ENCODE measurements at places on chromosomes 6 and 20. TPM values are rescaled to one million over a fixed set of nuclear protein-coding genes. Genes with fewer than 3 reads are reported as not detected.

- no peak for DNase-seq
- H3K36me3 ChIP-seq, result no peaks in the 10 kb centered on the region
- H3K27ac ChIP-seq, result no peak overlapping the region
- no peak overlapping the region for H3K4me3 ChIP-seq
- H3K4me1 ChIP-seq, result no peaks in the 10 kb centered on the region
- H3K27me3 ChIP-seq, result peaks cover 59% of the 10 kb centered on the region
Measured at GRCh38 chr6:5843078-5843477, 163.6 kb downstream of the NRN1 start.

- H3K36me3 ChIP-seq, result no peaks in the 10 kb centered on the region
- no peaks in the 10 kb centered on the region for H3K4me1 ChIP-seq
- H3K27ac ChIP-seq, result no peak overlapping the region
- H3K27me3 ChIP-seq, result peaks cover 6% of the 10 kb centered on the region
Measured at GRCh38 chr6:64233746-64234145, 598.1 kb downstream of the PHF3 start.

GRCh38 chr20:54657268-54657826 is 182.0 kb downstream of the DOK5 start:
- peaks cover 14% of the 10 kb centered on the region for H3K27me3 ChIP-seq
- peaks cover 1% of the 10 kb centered on the region for H3K36me3 ChIP-seq
- H3K4me1 ChIP-seq, result no peaks in the 10 kb centered on the region
- no peak overlapping the region for H3K27ac ChIP-seq
- no peak overlapping the region for H3K4me3 ChIP-seq

- H3K36me3 ChIP-seq, result no peaks in the 10 kb centered on the region
- H3K27ac ChIP-seq, result no peak overlapping the region
- peaks cover 23% of the 10 kb centered on the region for H3K27me3 ChIP-seq
- H3K4me1 ChIP-seq, result peaks cover 7% of the 10 kb centered on the region
- DNase-seq, result no peak
Measured at GRCh38 chr20:63098195-63098810, 91.5 kb upstream of the BHLHE23 start.

- peaks cover 4% of the 10 kb centered on the region for H3K27me3 ChIP-seq
- H3K27ac ChIP-seq, result no peak overlapping the region
- no peak for DNase-seq
Measured at GRCh38 chr20:61257611-61258010, 5.5 kb downstream of the CDH4 start.

DNA sequence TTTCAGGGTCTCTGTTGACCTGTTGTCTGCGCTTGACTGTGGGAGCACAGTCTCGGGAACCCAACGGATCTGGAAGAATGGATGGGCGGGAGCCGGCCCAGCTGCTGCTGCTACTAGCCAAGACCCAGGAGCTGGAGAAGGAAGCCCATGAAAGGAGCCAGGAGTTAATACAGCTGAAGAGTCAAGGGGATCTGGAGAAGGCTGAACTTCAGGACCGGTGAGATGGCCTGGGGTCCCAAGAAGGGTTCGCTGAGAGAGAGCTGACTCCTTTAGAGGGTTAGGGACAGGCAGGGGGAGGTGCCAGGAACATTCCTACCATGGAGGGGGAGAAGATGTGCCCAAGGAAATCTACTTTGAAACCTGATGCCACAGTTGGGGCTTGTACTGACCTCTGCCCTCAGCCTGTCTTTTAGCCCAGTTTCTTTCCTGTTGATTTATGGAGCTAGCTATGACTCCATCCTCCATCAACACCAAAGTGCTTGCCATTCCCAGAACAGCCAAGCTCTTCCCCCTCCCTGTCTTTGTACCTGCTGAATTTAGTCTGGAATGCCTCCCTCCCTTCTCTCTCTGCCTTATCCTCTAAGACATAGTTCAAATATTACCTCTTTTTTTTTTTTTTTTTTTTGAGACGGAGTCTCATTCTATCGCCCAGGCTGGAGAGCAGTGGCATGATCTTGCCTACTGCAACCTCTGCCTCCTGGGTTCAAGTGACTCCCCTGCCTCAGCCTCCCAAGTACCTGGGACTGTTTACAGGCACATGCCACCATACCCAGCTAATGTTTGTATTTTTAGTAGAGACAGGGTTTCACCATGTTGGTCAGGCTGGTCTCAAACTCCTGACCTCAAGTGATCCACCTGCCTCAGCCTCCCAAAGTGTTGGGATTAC is 12.2 kb downstream of the CEP250 start:
- peaks cover 20% of the 10 kb centered on the region for H3K36me3 ChIP-seq
- no peak for DNase-seq
- H3K27me3 ChIP-seq, result no peaks in the 10 kb centered on the region
- H3K4me3 ChIP-seq, result no peak overlapping the region

GRCh38 chr6:34239500-34239825 is 2.8 kb downstream of the HMGA1 start:
- peaks cover 28% of the 10 kb centered on the region for H3K4me1 ChIP-seq
- peak; percentile 27 for DNase-seq
- H3K36me3 ChIP-seq, result peaks cover 1% of the 10 kb centered on the region
- no peak overlapping the region for H3K4me3 ChIP-seq

Gene ACOT8
- 14.2 TPM for total RNA-seq

Gene ABCC10
- total RNA-seq, result 43.1 TPM

Gene SIGLEC1
- total RNA-seq, result not detected

Gene NUDT3
- total RNA-seq, result 21.6 TPM
